Left cardiac atrium (tissue), 4 donors: ENCODE measurements at places on chromosomes 3 and 15. TPM values are rescaled to one million over a fixed set of nuclear protein-coding genes. Genes with fewer than 3 reads are reported as not detected.
A peak's percentile ranks its signal among the peaks of the same experiment; 100 is the strongest.

DNA sequence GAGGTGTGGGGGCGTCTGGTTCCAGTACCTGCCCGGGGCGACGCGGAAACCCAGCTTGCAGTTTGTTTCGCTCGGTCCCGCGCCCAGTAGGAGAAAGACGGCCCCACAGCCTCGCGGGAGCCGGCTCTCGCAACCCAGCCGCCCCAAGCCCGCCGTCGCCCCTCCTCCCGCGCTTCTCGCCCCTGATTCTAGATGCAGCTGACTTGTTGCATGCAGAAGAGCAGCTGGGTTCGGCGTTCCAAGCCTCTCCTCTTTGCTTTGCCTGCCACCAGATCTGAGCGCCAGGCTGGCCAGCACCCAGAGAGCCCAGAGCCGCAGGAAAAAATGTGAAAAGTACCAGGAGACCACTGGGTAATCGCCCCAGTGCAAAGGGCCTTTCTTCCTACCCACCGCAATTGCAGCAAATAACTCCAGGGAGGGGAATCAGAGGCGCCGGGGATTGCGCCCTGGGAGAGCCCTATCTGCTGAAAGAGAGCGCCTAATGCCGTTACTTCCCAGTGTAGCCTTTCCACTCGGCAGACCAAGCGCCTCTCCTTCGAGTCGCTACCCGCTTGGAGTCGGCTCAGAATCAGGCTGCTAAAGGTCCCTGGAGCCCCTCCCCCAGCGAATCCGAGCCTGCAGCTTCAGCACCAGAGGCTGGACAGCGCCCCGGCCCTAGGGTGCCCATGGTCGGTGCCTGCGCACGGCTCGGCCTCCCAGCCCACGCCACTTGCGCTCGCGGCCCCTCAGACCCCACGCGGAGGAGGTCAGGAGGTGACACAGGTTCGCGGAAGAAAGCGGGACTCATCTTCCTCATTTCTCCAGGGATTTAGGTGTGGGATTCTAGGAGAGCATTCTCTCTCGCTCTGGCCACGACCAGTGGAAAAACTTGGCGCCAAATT lies 15.7 kb upstream of the AEN start:
- DNase-seq, result peak; percentile 66

DNA sequence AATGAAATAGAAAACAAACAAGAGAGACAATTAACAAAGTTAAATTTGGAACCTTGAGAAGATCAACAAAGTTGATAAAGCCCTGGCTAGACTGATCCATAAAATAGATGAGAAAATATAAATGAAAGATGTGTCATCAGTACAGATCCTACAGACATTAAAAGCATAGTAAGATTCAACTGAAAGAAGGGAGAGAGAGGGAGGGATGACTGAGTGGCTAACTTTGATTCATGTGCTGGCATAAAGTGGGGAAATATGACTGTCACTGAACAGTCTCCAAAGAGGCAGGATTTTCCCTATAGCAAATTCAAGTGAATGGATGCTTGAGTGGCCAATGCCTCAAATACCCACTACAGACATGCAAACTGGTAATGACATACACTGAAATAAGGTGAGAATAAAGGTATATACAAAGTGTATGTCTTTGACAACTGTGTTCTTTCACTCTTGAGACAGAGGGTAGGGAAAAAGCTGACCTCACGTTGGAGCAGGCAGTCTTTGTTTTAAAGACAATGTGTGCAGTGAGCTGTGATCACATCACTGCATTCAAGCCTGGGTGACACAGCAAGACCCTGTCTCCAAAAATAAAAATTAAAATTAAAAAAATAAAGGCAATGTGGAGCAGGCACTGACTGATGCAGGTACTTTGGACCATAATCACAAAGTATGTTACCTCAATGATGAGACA lies 35.9 kb upstream of the CHD2 start:
- DNase-seq, result no peak

- DNase-seq, result peak; percentile 48
Observed at GRCh38 chr3:12187448-12188327, 29.0 kb upstream of the TIMP4 start.

DNA sequence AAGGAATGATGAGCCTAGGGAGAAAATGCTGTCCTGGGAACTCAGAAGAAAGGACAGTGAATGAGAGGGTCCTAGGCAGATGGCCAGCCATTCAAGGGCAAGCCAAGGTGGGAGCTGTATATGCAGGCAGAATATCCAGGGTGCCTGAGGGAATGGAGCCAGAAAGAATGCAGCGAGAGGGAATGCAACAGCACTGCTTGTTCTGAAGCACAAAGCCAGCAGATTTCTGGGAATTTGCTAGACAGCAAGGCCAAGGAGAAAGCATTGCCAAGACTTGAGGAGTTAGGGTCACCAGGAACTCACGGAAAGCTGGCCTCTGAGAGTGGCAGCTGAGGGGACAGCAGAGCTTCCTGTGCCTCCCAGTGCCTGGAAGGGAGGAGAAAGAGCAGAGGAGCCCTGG lies 200.6 kb downstream of the MYRIP start:
- DNase-seq, result no peak

DNA sequence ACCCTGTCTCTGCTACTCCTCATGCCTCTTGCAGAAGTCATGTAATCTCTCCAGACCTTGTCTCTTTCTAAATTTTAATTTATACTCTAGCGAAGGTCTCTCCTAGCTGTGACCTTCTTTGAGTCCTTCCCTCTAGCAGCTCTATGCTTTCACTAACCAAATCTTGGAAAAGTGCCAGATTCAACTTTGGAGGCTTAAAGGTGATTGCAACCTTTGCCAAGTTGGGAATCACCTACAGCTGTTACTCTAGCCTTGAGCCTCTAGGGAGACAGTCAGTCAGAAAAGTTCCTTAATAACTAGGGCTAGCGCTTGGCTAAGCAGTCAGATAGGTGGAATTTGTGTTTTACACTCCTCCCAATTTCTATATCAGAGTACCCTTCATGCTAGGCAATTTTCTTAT lies 46.1 kb upstream of the ABI3BP start:
- no peak for DNase-seq

DNA sequence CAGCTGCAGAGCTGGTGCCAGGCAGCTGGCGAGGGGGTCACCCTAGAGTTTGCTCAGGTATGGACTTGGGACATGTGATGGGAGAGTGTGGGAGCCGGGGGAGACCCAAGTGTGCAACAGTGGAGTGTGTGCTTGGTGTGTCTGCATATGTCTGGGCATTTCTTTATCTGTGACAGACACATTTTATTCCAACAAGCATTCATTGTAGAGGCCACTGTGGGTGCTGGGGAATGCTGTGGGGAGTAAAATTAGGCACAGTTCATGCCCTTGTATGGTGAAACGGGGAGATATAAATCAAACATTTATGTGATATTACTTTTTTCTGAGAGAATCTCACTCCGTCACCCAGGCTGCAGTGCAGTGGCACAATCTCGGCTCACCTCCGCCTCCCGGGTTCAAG lies 4.2 kb downstream of the ACY1 start:
- no peak for DNase-seq

GRCh38 chr3:12470111-12470510 lies 14.2 kb upstream of the TSEN2 start:
- no peak for DNase-seq

DNA sequence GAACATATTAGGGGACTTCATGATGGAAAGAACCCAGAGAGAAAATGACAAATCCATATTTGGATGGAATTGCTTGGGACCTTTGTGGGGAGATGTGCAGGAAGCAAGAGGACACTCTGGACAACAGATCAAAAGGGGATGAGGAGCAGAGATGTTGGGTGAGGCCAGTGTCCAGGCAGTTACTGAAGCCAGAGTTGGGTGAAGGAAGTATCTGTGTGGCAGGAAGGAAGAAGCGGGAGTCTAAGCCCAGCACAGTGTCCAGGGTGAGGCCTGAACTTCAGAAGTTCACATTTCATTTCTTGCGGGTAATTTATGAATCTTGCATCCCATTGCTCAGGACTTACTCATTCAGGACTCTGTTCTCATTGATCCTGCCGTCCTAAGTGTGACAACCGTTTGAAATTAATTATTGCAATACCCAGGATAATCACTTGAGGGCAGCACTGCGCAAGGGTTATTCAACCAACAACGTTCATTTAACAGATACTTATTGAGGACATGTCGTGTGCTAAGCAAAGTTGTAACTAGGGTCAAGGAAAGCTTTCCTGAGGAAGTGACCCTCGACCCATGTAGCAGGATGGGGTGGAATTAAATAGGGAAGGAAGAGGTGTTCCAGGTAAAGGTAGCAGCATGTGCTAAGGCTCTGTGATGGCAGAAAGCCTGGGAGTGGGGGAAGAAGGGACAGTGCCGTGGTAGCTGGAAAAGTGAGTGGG lies 61.3 kb upstream of the CMTM8 start:
- DNase-seq, result no peak

- no peak for DNase-seq
Observed at GRCh38 chr3:25064681-25065080, 363.4 kb upstream of the RARB start.

DNA sequence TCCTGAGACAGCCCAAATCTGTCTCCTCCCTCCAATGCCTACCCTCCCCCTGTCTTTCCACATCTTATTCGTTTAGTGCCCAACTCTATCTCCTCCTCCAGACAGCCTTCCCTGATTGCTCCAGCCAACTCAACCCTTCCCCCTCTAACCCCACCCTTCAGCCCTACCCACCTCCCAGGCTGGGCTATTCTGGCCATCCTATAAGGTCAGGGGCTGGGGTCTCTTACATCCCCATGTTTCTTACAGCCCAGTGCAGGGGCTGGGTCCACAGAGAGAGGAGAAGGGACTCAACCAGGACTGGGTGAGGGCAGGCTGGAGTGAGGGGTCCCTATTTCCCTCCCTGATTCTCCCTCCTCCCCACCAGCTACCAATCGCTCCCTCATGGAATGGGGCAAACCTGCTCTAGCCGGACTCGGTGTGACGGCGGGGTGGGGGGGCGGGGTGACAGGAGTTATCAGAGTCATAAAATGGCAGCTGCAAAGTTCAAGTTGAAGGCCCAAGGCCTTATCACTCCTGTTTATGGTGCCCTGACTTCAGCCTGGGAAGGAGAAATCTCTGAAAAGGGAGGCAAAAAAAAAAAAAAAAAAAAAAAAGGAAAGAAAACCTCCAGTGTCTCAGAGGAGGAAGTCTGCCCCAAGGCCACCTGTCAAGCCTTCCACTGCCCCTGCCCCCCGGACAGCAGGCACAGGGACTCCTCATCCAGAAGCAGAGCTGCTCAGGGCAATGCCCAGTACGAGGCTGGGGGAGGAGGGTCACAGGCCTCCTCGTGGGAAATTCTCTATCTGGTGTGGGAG lies 2.1 kb downstream of the VIPR1 start:
- DNase-seq, result no peak

GRCh38 chr3:72574144-72574543 lies 274.1 kb downstream of the SHQ1 start:
- no peak for DNase-seq

- no peak for DNase-seq
Observed at GRCh38 chr3:29447946-29448627, 167.2 kb downstream of the RBMS3 start.

- DNase-seq, result no peak
Observed at GRCh38 chr3:38137615-38138348, 679 bp upstream of the MYD88 start.

GRCh38 chr15:50624616-50625168 lies 61.9 kb downstream of the TRPM7 start:
- DNase-seq, result no peak

DNA sequence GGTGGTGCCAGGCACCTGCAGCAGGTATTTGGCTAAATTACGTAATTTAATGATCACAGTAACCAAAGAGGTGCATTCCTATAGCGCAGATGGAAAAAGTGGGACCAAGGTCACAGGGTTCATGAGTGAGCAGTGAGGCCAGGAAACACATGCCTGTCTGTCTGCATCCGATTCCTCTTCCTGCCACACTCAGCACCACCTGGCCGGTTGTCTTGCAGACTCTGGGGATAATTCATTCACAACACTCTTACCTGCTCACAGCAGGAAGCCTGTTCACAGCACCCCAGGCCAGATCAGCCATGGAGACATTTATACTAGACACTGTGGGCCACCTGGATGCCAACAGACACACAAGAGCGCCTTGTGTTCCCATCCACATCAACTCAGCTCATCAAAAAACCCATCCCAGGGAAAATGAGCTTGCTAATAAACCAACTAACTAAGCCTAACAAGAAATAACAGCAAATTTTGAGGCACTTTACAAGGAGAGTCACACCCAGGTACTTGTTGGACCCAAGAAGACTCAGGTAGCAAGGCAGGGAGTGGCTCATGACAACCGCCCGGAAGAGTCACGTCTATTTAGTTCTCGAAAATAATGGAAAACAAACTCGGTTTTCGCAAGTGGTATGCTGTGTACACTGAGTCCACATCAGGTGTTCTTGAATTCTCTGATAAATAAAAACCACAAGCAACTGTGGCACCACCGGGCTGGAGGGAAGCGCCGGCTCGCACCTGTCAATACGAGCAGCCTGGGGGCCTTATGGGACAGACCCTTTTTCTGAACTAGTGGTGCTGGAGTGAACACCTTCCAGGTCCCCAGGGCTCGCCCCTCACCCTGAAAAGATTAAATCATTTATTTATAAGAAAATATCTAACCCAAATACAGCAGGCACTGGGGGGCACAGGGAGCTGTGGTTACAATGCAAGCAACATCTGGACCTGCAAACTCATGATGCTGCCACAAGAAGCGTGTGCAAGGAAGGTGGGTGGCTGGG lies 40.5 kb downstream of the FAM174B start:
- DNase-seq, result no peak

- DNase-seq, result no peak
Observed at GRCh38 chr3:174547801-174548435, 311.2 kb upstream of the NAALADL2 start.

DNA sequence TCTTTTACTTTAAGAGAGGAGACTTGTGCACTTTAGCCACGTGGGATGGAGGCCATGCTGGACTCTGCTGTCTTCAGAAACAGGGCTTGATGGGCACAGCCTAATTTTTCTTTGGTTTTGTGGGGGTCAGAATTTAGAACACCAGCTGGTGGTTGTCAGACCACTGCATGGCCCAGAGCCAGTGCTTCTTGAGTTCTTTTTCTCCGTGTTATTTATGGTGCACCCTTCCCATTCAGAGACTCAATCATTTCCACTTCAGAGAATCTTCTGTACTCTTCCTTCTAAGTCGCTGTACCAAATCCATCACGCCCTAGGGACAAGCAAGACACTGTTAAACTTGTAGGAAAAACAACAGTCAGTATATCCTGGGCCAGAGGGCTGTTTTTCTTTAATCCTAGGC lies 20.1 kb downstream of the PRR23A start:
- DNase-seq, result no peak

The SMCO1 gene
- total RNA-seq, result 28.5 TPM

The LEO1 gene
- 9.8 TPM for total RNA-seq

The DNASE1L3 gene
- 1.4 TPM for total RNA-seq

The KCNMB3 gene
- 2.1 TPM for total RNA-seq

The SIDT1 gene
- 0.71 TPM for total RNA-seq

The GP9 gene
- total RNA-seq, result 0.29 TPM

The CTXND1 gene
- 0.24 TPM for total RNA-seq

The TRIM59 gene
- total RNA-seq, result 0.50 TPM

The IGF2BP2 gene
- total RNA-seq, result 12.8 TPM

The ACOX2 gene
- total RNA-seq, result 28.2 TPM

The DZIP1L gene
- total RNA-seq, result 5.8 TPM
